ENCODE measurements at places on chromosomes 2 and 18. TPM values are rescaled to one million over a fixed set of nuclear protein-coding genes. Genes with fewer than 3 reads are reported as not detected.

Gene LIMS3
- total RNA-seq = 0.65 TPM

- ATAC-seq = no peak
These were observed 65.9 kb upstream of the STPG4 start for GRCh38 chr2:47221039-47221438.

GRCh38 chr2:187299122-187299906, 148.7 kb downstream of the CALCRL start:
- ATAC-seq = no peak

GRCh38 chr18:69795791-69796190, 151.9 kb downstream of the CD226 start:
- no peak for ATAC-seq

DNA sequence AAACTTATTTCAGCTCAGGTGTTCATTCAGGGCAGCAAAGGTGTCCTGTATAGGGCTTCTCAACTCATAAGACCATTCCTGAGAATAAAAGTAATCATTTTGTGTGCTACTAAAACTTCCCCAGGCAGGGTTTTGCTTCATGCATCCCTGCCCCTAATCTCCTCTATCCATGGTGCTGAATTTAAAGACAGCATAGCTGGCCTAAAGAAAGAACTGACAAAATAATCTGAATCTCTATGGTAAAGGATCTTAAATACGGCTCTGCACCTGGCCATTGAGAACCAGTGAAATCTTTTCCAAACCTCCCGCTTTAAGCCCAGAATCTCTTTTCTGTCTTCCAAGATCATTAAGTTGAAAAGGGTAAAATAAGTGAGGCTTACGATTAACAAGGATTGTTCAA, 292.1 kb upstream of the KLHL29 start:
- ATAC-seq = no peak

DNA sequence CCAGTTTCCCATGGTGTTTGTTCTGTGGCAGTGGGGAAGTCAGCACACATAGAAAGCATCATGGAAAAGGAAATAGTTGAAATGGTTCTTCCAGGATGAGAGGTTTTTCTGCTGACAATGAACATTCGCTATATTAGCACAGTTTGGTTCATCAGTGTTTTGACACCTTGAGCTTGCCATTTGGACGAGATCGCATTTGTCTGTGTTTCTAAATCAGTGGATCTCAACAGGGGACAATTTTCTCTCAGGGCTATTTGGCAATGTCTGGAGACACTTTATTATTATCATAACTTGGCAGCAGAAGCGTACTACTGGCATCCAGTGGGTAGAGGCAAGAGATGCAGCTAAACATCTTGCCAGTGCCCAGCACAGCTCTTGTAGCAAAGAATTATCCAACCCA, 74.6 kb downstream of the CD8B2 start:
- no peak for ATAC-seq
